ENCODE measurements at places on chromosomes 2 and 18. TPM values are rescaled to one million over a fixed set of nuclear protein-coding genes. Genes with fewer than 3 reads are reported as not detected.

GRCh38 chr18:5178519-5178918 is 18.5 kb downstream of the AKAIN1 start:
- H3K4me3 ChIP-seq: no peak overlapping the region
- no peaks in the 10 kb centered on the region for H3K4me1 ChIP-seq
- DNase-seq: no peak
- H3K27me3 ChIP-seq: no peaks in the 10 kb centered on the region
- no peak overlapping the region for H3K27ac ChIP-seq

DNA sequence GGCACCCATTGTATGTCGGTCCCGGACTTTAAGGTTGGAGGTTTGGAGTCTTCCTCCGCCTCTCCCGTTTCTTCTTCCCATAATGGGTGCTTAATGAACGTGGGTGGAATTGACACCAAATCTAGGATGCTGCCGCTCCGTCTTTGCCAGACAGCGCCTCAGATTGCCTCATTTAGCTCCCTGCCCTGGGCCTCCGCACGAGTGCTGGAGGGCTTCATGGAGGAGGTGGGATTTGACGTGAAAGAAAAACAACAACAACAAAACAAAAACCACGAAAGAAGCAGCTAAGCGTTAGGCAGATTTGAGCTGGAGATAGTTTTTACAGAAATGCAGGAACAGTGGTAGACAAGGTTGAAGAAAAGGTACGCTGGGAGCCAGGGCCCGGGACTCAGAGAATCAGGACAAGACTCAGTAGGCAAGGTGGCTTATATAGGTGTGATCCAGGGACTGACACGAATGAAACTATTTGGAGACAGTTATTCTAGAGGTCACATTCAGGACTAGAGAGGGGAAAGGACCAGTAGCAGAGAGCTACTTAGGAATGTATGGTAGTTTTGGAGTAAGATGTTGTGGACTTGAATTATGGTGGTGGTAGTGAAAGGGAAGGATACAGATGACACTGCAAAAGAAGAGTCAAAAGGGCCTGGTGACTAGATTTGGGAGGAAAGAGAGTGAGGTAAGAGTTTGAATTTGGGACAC is 605 bp downstream of the ZNF2 start:
- peak overlapping the region; percentile 85 for H3K4me3 ChIP-seq
- H3K36me3 ChIP-seq: no peaks in the 10 kb centered on the region
- no peaks in the 10 kb centered on the region for H3K27me3 ChIP-seq
- peaks cover 13% of the 10 kb centered on the region for H3K4me1 ChIP-seq
- peak overlapping the region; percentile 50 for H3K27ac ChIP-seq

DNA sequence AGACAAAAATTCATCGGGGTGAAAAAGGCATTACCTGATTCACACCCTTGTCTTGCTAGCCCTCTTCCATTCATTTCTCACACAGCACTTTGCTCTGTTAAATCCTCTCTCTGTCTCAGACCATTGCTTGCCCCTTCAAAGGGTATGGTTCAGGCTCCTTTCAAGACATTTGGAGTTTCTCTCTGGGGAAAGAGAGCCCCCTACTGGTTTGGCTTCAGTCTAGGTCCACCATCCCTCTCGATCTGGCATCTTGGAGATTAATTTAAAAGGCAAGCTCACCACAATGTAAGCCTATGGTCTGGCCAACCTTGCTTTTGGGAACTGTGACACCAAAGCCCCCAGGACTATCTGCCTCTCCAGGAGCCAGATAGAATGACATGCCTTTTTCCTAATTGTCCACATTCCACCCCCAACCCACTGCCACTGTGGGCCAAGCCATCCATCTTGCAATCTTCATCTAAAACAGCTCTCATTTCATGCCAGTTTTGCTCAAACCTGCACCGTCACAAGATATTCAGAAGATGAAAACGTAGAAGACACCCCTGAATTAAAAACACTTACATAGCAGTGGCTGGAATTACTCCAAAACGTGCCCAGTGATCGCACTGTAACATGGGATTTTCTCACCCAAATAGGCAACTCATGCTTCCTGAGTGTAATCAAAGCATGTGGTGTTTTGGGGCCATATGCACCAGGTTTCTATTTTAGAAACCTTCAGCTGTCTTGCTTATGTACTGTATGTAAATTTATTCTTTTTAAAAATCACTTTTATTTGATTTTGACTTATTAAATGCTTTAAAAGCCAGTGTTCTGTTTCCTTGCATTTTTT is 93.9 kb downstream of the FARSB start:
- H3K4me3 ChIP-seq: no peak overlapping the region
- no peaks in the 10 kb centered on the region for H3K27me3 ChIP-seq
- peak; percentile 88 for DNase-seq
- H3K4me1 ChIP-seq: no peaks in the 10 kb centered on the region

- H3K27ac ChIP-seq: no peak overlapping the region
- H3K4me3 ChIP-seq: no peak overlapping the region
- H3K36me3 ChIP-seq: no peaks in the 10 kb centered on the region
- no peak for DNase-seq
Measured at GRCh38 chr2:102437122-102437521, 14.2 kb downstream of the IL18RAP start.

GRCh38 chr2:235004329-235004903 is 52.6 kb downstream of the SH3BP4 start:
- H3K4me3 ChIP-seq: no peak overlapping the region
- H3K4me1 ChIP-seq: peaks cover 52% of the 10 kb centered on the region
- H3K27me3 ChIP-seq: no peaks in the 10 kb centered on the region
- DNase-seq: no peak
- H3K27ac ChIP-seq: no peak overlapping the region

DNA sequence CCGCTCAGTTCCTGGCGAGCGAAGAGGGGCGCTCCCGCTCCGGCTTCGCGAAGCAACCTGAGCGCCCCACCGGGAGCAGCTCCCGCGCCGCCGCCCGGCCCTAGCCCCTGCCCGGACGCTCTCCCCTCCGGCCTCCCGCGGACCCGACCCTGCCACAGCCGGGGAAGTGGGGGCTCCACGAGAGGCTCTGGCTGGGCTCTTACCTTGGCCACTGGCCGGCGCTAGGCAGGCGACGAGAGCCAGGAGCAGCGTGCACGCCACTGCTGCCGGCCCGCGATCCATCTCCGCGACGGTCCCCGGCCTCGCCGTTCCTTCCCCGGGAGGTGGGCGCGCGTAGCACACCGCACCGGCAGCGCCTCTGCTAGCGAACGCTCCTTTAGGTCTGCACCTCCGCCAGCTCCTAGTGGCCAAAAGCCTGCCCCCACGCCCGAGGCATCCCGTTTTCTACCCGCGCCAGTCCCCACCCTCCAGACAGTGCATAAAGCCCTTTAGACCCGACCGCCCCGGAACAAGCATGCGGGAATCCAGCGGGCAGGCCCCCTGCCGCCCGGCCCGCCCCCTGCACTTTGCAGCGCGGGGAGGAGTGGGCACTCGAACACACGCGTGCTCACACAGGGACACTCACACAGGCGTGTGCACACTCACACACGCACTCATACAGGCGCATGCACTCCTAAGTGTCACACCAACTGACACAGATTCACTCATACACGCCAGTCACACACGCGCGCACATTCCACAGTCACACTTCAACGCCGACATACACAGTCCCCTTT is at the start of gene LRP2:
LRP2 (minus strand) TSS at position 417 of the 776 bp plus-strand sequence; CDS start at position 282, 135 bp downstream.
- no peaks in the 10 kb centered on the region for H3K27me3 ChIP-seq
- peak; percentile 25 for DNase-seq
- peak within 1 kb of the TSS; percentile 41 for H3K4me3 ChIP-seq

GRCh38 chr2:215830304-215830703 is 183.0 kb downstream of the MREG start:
- H3K4me1 ChIP-seq: peaks cover 20% of the 10 kb centered on the region
- no peak overlapping the region for H3K27ac ChIP-seq
- no peaks in the 10 kb centered on the region for H3K27me3 ChIP-seq

DNA sequence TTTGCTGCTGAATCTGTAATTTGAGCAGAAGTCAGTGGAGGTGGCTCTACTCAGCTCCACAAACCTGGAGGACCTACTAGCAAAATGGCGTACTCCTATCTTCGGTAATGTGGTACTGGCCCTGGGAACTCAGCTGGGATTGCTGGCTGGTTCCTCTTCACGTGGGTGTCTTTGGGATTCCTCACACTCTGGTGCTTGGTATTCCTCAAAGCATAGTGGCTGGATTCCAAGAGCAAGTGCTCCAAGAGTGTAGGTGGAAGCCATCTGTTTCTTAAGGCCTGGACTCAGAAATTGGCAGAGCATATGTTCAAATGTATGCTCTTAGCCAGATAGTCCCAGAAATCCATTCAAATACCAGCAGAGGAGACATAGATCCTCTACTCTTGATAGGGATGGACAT is 281.9 kb upstream of the CDH7 start:
- no peaks in the 10 kb centered on the region for H3K4me1 ChIP-seq
- no peak overlapping the region for H3K27ac ChIP-seq
- DNase-seq: no peak
- no peak overlapping the region for H3K4me3 ChIP-seq
- H3K36me3 ChIP-seq: no peaks in the 10 kb centered on the region

DNA sequence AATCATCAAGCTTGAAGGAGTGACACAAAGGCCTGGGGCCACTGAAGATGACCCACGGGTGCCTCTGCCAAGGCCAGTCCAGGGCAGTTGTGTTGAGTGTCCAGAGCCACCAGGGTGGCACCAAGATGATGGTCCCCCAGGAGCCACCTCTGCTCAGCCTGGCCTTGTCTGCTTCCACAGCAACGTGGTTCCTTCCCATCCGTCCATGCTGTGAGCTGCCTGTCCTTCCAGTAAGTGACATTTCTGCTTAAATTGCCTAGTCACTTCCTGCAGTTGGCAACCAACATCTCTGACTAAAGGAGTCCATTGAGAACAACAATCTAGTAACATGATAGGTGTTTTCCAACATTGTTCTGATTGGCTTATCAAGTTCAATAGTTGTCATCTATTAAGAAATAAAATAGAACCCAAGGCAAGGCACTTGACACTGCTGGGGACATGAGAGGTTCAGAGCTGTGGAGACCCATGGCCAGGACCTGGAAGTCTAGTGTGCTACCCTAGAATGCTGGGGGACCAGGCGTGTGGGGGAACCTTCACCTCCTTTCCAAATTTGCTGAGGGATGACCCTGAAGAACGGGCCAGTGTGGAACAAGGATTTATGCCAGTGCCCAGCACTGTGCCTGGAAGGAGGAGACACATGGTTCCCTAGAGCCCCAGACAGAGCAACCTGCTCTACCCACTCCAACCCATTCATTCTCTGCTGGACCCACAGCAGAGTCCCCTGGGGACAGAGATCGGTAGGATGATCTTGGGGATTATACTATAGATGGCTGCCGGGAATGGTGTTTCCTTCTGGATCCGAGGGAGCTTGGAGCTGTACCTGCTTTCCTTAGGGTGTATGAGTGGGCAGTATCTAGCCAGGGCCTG is 98.9 kb upstream of the EPC2 start:
- no peaks in the 10 kb centered on the region for H3K36me3 ChIP-seq
- DNase-seq: no peak
- no peaks in the 10 kb centered on the region for H3K27me3 ChIP-seq
- H3K27ac ChIP-seq: no peak overlapping the region
- no peak overlapping the region for H3K4me3 ChIP-seq

DNA sequence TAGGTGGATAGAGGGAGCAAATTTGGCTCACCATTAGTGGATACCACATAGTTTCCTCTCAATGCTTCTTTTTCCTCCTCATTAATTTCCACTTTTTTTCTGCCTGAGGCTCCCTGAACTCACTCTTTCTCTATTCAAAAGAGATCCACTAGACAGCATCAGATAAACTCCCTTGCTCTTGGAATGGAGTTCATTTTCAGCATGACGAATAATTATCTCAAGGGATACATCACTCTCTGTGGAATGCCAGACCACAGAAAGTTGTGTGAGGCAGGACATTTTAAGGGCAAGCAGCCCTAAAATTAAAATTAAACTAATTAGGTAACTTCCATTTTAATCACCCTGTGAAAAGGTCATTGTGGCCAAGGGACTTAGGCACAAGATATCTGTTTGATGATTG is 1920.1 kb upstream of the CELF4 start:
- no peaks in the 10 kb centered on the region for H3K36me3 ChIP-seq
- DNase-seq: no peak
- H3K27me3 ChIP-seq: no peaks in the 10 kb centered on the region
- H3K4me1 ChIP-seq: no peaks in the 10 kb centered on the region
- H3K27ac ChIP-seq: no peak overlapping the region

DNA sequence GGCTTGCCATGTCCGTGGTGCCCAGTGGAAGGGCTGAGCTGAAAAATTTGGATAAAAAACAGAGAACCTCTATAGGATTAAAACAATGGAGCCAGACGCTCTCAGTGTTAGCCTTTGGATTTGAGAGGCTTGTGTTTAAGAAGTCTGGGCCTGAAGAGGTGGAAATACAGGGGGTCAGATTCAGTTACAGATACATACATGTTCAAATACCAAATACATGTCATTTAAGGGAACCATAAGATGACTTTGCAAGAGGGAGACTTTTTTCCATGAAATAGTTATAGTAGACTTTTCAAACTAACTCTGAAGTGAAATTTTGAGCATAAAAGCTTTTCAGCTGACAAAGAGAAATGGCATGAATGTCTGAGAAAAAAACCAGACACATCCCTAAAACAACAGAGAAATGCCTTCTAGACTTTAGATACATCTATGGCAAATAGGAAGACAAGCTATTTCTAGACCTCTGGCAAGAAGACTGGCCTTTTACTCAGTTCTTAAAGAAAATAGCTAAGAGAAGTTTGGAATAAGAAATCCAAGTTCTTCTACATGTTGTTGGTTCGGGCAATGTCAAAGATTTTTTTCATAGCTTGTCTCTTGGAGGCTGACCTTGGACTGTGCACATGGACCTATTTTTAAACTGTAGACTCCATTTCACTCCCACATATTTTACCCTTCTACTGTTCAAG is 112.9 kb downstream of the LTBP1 start:
- H3K4me3 ChIP-seq: no peak overlapping the region
- H3K27me3 ChIP-seq: no peaks in the 10 kb centered on the region
- H3K36me3 ChIP-seq: no peaks in the 10 kb centered on the region
- H3K4me1 ChIP-seq: peaks cover 3% of the 10 kb centered on the region
- H3K27ac ChIP-seq: no peak overlapping the region

DNA sequence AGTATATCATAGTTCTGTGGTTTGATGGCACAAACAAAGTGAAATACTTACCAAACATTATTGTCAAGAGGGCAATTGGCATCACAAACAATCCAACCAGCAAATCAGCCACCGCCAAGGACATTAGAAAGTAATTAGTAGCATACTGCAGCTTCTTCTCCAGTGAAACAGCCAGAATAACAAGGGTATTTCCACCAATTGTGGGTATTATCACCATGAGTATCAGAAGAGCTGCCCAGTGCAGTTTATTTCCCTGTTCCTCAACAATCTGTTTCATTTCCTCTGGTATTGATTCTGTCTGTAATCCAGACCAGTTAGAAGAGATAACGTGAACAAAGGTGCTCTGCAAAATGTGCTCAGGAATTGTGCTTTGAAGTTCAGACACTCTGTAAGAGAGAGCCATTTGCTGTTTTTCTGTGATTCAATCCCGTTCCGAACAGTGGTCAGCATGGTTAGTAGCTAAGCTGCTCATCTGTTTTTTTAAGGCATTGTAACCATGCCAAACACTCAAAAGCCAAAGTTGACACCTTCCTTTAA is 1.4 kb downstream of the HTR2B start:
- no peak for DNase-seq
- H3K36me3 ChIP-seq: no peaks in the 10 kb centered on the region
- H3K27ac ChIP-seq: no peak overlapping the region
- no peaks in the 10 kb centered on the region for H3K27me3 ChIP-seq
- H3K4me1 ChIP-seq: no peaks in the 10 kb centered on the region

PLEK gene
- total RNA-seq: 29.0 TPM

C2orf78 gene
- not detected for total RNA-seq

CHRNA1 gene
- total RNA-seq: not detected

LBX2 gene
- total RNA-seq: 0.63 TPM

DNAJC27 gene
- total RNA-seq: 13.9 TPM

BMP10 gene
- total RNA-seq: 0.31 TPM
